ENCODE measurements at places on chromosomes 2 and 18. TPM values are rescaled to one million over a fixed set of nuclear protein-coding genes. Genes with fewer than 3 reads are reported as not detected.

The HOXD1 gene
- total RNA-seq, result 0.07 TPM

The GRHL1 gene
- total RNA-seq, result 1.2 TPM

The ACMSD gene
- not detected for total RNA-seq

The ANKRD30B gene
- total RNA-seq, result not detected

The MC4R gene
- not detected for total RNA-seq

The SLC5A7 gene
- total RNA-seq, result not detected

The MARS2 gene
- 8.5 TPM for total RNA-seq

The PDCD1 gene
- not detected for total RNA-seq

The LRRTM4 gene
- total RNA-seq, result not detected

The HAAO gene
- total RNA-seq, result 0.18 TPM

Measured in pulmonary artery endothelial cell (primary cell).